Natural killer cell (primary cell): ENCODE measurements at places on chromosomes 2 and 18.

DNA sequence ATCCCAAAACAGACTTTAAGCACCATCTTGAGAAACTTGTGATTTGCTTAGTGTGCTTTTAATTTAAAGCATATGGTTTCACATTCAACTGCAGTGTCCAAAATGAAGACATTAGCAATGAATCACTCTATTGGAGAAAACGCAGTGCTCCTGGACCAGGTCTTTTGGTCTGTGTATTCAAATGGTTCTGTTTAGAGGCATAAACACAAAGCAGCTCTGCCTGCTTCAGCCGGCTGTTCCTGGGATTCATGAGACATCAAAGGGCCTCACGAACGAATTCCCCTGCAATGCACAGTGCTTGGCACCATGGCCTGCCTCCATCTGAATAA, 117.1 kb upstream of the SP5 start:
- H3K36me3 ChIP-seq: no peaks in the 10 kb centered on the region
- no peak overlapping the region for H3K27ac ChIP-seq
- DNase-seq: no peak
- no peaks in the 10 kb centered on the region for H3K4me1 ChIP-seq
- no peaks in the 10 kb centered on the region for H3K27me3 ChIP-seq

- peaks cover 5% of the 10 kb centered on the region for H3K27me3 ChIP-seq
- H3K4me1 ChIP-seq: peaks cover 36% of the 10 kb centered on the region
- H3K27ac ChIP-seq: no peak overlapping the region
These were observed 5.0 kb upstream of the TET3 start for GRCh38 chr2:73979686-73980085.

DNA sequence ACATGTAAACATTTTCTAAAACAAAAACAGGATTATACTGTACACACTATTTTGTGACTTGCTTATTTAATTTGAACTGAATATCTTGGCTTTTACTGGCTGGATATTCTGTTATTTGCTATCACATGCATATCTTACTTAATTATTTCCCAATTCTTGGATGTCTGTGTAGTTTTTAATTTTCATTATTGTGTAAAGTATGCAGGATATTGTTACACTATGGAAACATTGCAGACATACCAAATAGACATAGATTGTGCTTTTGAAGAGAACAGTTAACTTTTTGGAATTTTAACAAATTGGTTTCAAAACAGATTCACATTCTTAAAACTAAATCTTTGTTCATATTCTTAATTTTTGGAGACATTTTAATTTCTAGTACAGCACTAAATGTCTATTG, 2.1 kb downstream of the PHOSPHO2 start:
- peaks cover 3% of the 10 kb centered on the region for H3K27me3 ChIP-seq
- peaks cover 14% of the 10 kb centered on the region for H3K36me3 ChIP-seq
- H3K4me3 ChIP-seq: no peak overlapping the region
- H3K27ac ChIP-seq: no peak overlapping the region

DNA sequence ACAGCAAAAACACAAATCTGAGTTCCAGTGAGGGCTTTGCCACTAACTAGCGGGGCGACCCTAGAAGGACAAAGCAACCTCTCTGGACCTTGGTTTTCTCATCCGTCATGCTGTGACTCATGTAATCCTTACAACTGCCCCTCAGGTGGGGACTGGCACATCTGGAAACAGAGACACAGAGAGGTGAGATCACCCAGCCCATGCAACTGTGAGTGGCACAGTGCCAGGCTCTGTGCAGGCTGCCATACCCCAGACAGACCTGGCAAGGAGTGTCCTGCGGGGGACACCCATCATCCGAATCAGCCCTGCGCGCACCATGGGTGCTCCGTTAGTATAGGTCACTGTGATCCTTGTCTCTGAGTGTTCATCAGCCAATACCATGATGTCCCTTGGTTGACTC, 198.3 kb downstream of the SMAD7 start:
- H3K27me3 ChIP-seq: no peaks in the 10 kb centered on the region
- no peaks in the 10 kb centered on the region for H3K36me3 ChIP-seq
- DNase-seq: no peak
- H3K4me1 ChIP-seq: no peaks in the 10 kb centered on the region
- no peak overlapping the region for H3K4me3 ChIP-seq

- DNase-seq: no peak
- H3K27me3 ChIP-seq: no peaks in the 10 kb centered on the region
- no peak overlapping the region for H3K27ac ChIP-seq
- H3K4me1 ChIP-seq: peaks cover 31% of the 10 kb centered on the region
- H3K4me3 ChIP-seq: no peak overlapping the region
- H3K36me3 ChIP-seq: no peaks in the 10 kb centered on the region
These were observed 4.2 kb downstream of the UXS1 start for GRCh38 chr2:106189764-106190468.

DNA sequence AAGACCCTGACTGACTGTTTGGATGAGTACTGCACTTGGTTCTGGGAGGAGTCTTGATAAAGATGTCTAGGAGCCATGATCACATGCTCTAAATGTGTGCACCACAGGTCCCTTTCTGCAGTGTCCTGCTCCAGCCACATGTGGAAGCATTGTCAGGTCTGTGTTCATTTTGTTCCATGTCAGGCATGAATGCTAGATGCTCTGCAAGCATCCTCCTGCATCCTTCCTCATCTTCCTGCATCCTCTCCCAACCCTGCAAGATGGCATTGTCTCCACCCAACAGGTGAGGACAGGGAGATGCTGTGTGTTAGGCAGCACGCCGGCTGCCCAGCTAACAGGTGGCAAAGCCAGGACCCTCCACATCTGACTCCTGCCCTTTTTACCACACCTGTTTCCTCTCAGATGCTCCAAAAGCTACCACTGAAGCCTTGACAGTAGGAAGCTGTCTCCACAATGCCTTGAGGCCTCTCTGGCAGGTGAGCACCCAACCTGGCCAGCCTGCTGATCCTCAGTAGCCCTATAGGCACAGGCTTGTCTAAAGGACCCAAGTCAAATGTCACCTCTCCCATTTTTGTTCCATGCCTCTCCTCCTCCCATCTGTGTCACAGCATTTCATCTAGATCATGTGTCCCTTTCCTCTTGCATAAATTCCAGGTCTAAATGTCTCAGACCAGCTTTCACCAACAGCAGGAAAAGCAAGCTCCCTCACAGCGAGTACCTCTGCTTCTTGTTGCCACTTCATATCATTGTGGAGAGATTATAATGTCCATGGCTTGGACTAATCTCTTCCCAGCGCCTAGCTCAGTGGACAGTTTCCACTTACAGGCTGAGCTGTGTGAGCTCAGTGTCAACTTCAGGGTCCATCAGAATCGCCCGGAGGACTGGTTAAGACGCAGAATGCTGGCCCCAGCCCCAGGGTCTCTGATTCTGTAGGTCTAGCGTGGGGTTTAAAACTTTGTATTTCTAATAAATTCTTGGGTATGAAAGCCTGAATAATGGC, 55.0 kb downstream of the TMEM163 start:
- DNase-seq: no peak
- H3K4me3 ChIP-seq: no peak overlapping the region
- no peaks in the 10 kb centered on the region for H3K36me3 ChIP-seq
- H3K27me3 ChIP-seq: no peaks in the 10 kb centered on the region
- H3K27ac ChIP-seq: no peak overlapping the region
